ENCODE measurements at places on chromosomes 4 and X.

GRCh38 chr4:36884151-36884550, 360.4 kb upstream of the NWD2 start:
- no peak for DNase-seq

DNA sequence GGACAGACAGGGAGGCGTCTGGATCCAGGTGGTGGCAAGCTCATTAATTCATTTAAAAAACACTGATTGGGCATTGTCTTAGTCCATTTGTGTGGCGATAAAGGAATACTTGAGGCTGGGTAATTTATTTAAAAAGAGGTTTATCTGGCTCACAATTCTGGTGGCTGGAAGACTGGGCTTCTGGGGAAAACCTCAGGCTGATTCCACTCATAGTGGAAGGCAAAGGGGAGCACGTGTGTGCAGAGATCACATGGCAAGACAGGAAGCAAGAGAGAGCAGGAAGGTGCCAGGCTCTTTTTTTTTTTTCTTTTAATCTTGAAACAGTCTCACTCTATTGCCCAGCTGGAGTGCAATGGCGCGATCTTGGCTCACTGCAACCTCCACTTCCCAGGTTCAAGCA, 100.2 kb upstream of the METTL14 start:
- DNase-seq, result no peak

GRCh38 chr4:2073808-2074481, 14.8 kb downstream of the NAT8L start:
- no peak for DNase-seq

DNA sequence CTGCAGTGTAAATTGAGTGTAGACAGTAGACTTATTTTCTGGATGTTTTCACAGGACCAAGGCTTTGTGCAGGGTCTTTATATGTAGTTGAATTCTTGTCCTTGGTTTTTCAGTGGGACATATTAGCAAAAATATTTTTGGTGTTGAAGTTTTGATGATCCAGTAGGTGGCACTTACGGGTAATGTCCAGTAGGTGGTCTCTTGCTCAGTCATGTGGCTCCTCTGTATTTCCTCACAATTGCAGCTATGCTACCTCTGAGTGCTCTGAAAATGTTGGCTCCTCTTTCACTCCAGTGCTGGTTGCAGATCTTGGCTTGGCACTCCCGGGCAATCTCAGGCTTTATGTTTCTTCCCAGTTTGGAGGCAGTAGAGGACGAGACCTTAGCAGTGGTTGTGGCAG, 419.8 kb upstream of the AMOT start:
- DNase-seq, result peak; percentile 20

- DNase-seq, result no peak
Observed at GRCh38 chr4:169199184-169199583, 71.6 kb downstream of the SH3RF1 start.

- no peak for DNase-seq
Observed at GRCh38 chrX:8749697-8750096, 17.8 kb upstream of the ANOS1 start.

DNA sequence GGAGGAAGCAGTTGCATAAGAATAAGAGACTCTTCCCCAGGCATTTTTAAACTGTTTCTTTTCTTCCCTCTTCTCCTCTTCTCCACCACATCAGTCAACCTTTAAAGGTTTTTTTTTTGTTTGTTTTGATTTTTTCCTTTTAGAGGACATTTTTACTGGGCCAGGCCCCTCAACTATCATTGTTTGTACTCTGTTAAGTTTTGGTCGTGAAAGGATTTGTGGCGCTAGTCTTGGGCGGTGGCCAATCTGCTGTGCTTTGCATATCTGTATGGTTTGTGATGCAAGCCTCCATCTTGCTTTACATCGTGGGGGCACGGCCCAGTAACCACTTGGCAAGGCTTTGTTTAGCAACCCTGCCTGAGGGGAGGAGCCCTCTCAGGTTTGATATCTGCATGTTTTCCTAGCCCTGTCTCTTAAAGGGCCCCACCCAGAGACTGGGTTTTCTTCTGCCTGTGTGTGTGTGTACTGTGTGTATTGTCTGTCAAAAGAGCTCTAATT, 101.9 kb upstream of the SLITRK2 start:
- DNase-seq, result no peak

DNA sequence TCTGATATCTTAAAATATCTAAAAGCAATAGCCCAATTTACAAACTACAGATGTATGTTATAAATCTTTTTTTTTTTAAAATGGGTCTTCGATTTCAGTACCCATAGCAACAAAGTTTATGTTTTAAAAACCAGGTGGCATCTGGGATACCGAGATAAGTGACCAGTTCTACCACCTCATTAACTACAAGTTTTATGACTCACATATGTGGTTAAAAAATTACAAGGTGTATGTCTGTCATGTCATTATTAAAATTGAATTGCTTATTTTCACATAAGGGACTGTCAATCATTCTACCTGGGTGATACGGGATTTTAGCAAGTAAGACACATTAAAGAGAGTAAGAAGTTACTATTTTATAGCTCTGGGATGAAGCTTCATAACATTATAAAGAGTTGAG, 192.0 kb upstream of the ETNPPL start:
- no peak for DNase-seq

DNA sequence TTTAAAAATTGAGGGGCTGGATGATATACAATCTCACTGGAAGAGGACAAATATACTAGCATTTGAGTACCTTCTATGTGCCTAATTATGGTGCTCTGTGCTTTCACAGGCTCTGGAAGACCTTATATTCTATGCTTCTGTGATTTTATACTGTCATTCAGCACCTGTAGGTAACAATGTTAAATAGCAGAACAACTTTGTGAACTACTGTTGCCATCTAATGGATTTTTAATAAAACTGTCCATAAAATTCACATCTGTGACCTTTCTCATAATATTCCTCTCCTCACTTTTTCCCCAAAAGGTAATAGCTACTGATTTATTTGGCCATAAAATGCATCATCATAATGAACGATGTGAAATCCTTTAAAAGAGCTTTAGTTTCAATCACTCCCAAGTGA, 21.9 kb downstream of the POU3F4 start:
- DNase-seq, result no peak

GRCh38 chr4:52869196-52869595, 7.1 kb downstream of the RASL11B start:
- DNase-seq, result peak; percentile 59

DNA sequence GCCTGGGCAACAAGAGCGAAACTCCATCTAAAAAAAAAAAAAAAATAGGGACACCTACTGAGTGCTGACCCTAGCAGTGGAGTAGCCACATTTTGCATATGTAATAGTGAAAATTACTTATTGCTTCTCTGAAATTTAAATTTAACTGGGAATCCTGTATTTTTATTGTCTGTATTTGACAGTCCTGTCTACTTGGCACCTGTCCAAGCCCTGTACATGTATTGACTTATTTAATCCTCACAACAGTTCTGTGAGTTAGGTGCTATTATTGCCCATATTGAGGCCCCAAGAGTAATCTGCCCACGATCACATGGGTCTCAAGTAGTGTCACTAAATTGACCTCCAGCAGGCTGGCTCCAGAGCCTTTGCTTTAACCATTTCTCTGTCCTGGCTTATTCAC, 81.6 kb downstream of the WDR19 start:
- DNase-seq, result no peak

DNA sequence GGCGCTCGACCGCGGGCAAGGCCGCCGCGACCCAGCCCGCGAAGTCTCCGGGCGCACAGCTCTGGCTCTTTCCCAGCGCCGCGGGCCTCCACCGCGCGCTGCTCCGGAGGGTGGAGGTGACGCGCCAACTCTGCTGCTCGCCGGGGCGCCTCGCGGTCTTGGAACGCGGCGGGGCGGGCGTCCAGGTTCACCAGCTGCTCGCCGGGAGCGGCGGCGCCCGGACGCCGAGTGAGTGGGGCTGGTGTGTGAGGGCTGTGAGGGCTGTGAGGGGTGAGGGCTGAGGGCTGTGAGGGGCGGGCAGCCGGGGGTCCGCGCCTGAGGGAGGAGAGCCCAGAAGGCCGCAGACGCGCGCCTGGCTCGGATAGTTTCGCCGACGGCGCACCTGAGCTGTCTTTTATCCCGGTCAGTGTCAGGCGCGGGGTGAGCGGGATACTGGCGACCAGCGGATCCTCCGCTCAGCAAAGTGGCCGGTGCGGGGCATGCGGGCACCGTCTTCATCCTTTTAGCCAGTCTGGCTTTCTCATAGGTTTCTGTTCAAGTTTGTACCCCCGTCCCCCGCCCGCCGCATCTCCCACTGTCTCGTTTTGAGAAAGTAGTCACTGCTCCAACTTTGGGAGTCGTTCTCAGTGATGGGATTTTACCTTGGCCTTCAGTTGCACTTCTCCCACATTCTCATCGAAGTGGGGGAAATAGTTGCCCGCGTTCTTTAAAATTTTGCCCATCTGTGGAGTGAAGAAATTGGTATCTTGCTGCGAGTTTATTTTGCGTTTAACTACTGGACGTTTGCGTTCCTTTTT, 586 bp downstream of the HERC5 start:
- no peak for DNase-seq

DNA sequence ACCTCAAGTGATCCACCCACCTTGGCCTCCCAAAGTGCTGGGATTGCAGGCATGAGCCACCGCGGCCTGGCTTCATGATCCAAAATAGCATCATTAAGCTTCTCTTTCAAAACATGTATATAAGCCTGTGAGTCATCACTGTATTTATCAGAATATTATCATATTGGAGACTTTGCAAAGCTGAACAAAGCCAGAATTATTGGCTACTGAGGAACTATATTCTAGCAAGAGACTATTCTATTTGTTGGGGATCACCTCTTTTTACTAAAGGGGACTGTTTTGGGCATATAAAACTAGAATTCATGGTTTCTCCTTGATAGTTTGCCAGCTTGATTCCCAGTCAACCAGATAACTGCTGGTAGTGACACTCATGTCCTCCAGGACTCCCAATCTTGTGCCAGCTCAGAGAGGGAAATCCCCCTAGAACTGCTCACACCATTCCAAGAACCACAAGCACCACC, 40.1 kb downstream of the TET2 start:
- peak; percentile 67 for DNase-seq

GRCh38 chr4:152968806-152969394, 32.8 kb downstream of the FHDC1 start:
- peak; percentile 67 for DNase-seq

DNA sequence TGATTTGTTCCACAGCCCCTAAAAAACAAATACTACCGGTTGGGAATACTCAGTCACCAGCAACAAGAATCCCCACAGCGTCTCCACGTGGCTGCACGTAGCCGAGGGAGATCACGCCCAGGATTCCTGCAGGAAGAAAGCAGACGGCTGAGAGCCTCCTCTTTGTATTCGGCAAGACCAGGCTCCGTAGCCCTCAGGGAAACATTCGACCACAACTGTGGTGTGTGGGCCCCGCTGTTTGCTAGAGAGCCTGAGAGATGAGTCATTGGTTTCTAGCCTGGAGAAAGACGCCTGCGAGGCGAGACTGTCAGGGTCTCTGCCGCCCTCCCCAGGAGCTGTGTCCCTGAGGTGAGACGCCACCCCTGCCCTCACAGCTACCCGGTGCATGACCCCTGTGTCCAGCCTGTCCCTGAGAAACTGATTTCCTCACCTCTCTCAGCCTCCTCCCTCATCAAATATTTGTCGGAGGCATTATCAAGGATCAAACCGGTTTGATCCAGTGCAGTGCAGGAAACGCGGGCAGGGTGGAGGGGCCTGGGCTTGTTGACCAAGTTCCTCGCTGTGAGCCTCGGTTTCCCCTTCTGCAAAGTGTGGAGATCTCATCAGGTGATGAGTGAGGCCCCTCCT, 4.7 kb upstream of the S100P start:
- DNase-seq, result peak; percentile 89

GRCh38 chr4:54100595-54101189, 729 bp downstream of the GSX2 start:
- DNase-seq, result no peak

DNA sequence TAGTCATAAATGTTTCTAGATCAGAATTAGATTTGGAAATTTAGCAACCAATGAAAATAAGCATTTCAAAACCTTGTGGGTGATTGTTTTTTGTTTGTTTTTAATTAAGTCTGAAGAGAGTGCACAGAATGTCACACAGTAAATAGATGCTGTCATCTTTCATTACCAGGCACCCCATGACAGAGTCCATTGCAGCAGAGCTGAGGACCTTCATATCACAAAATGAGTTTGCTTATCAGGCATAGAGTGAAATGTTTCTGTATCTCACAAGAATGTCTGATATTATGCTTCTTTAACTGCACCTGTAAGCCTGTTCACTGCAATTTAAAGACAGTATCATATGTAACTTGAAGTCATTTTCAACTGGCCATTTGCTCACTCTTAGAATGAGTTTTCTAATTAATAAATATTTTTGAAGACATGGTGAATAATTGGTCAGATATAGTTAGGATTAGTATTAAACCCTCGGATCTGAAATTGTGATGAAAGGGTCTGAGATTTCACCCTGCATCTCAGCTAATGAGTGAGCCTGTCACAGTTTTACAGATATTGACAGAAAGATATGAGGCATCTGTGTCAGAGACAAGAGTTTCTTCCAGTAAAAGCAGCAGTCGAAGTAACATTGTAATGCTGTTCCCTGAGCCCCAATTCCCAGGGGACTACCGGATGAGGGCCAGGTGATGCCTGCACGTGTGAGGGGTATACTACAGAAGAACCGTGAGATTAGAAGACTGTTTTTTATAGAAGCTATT, 416.4 kb downstream of the CCSER1 start:
- DNase-seq, result no peak

GRCh38 chr4:143021384-143021783, 163.3 kb upstream of the USP38 start:
- no peak for DNase-seq

GRCh38 chr4:48604527-48604926, 114.5 kb downstream of the ZAR1 start:
- DNase-seq, result no peak

DNA sequence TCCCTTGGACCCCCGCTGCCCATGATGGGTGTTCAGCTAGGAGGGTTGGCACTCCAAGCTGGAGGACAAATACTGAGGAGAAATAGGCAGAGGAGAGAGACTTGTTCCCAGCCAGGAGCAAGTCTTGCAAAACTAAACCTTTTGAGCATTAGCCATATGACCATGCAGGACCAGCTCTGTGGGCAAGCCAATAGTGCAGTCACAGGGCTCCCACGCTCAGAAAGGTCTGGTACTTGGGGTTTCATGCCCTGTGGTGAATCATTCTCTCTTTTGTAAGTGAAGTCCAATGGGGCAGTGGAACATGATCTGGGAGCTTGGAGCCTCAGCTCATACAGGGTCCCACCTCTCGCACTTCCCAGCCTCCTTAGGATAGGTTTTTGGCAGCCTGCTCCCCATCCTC, 300.9 kb downstream of the BCOR start:
- DNase-seq, result peak; percentile 27

GRCh38 chr4:2963175-2963965, at the start of the genes GRK4 and NOP14:
GRK4 (plus strand) TSS chr4:2963571; CDS start chr4:2964071, 500 bp downstream.
NOP14 (minus strand) TSS chr4:2963406; CDS start chr4:2963319, 87 bp downstream.
- DNase-seq, result peak; percentile 97

DNA sequence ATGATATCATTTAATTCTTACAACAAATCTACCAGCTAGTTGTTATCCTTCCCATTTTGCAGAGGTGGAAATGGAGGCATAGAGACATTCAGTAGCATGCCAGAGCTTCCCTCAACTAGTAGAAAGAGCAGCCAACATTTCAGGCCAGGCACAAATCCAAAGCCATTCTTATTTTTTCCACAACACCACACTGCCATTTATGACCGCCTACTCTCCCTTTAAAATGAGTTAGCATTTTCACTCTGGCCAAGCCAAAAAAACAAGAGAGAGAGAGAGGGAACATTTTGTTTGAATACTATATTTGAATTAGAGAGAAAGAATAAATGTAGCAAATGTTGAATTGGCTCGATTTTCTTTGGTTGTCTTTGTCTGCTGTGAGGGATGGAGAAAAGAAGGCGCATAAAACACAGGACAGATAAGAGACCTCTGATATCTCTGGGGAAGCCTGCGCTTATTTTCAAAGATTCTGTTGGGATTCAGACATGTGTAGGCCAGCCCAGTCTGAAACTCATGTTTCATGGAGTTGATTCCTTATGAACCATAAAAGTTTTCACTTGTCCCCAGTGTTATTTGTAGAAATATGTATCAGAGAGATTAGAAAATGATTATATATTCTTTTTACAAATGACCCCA, 265.7 kb downstream of the RAB28 start:
- DNase-seq, result no peak
